NCI-H1694 treated with DMSO at 0.1 percent for 48 hours (cell line): ENCODE measurements at places on chromosomes 3 and 15.

DNA sequence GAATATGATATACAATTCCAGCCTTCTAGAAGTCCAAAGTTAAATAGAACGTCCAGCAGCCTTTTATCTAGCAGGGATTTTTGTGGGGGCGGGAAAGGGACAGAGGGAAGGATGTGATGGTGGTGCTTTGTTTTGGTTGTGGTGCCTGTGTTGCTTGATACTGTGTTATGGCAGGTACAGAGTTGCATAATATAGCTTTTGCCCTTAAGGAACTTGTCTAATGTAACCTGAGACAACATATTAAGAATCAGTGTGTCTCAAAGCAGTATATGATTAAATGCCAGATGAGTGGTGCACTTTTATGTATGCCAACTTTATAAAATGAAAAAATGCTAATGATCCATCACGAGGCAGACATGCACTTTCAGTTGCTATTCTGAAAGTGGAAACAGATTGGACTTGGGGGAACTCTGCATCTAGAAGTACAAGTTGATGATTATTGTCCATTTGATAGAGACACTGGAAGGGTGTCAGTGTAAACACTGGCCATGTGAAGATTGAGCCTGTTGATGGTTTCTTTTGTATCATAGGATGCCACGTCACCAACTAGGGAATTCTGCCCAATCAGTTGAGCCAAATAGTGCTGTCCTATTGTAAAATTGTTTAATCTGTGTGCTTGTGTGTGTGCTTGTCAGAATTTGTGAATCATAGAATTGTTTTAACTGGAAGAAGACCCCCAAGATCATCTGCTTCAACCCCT, 23.0 kb downstream of the NEO1 start:
- no peak for DNase-seq

DNA sequence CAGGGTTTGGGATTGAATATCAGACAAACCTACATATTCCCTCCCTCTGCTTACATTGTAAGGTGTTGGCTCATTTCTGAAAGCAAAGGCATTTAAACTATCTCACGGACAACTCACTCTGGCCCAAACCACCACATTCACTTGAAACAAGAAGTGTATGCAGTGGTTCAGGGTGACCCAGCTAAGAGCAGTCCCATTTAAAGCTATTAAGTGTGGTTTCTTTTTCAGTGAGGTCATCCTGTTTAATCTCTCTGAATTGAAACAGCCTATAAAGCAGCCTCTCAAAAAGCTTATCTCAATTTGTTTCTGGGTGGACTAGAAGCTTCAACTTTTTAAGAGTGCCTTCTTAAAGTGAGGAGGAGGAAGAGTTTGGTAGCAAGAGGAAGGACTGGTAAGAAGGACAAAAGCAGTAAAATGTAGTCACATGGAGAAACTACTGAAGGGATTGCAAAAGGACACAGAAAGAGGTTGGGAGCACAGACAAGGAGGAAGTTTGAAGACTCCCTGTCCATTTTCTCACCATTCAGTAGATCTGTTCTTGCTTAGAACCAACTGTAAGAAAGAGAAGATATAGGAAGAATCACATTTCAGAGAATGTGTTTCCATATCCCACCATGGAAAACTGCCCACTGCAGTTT, 151.6 kb downstream of the TMCO5A start:
- no peak for DNase-seq

DNA sequence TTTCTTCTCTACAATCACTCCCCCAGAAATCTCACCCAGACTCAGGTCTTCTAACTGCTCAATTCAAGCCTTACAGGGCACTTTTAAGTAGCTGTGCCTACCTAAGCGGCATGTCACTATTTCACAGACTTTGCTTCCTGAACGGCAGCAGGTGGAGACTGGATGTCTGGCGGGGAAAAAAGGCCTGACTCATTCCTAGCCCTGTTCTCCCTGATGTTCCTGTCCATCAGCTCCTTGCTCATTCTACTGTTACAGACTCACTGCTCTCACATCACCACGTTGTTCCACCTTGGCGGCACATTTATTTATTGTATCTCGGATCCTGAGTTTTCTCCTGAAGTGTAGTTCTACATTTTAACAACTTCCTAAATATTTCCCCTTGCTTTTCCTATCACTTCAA, 52.6 kb upstream of the ATP11B start:
- no peak for DNase-seq

DNA sequence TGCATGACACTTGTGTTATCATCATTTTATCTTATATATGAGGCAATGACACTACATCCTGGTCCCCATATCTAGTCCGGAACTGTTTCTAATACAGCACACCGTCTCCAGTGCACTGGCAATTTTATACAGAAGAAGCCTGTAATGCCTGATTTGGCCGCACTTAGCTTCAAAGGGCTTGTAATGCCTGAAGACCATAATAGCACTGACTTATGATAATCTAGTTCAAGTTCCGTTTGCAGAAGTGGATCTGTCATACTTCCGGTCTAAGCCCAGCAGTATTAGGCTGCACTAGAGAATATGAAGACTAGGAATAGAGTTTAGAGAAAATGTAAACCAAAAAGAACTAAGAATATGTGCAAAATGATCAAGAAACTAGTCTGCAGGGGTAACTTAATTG, 1.3 kb downstream of the BNIP2 start:
- DNase-seq = no peak
